ENCODE measurements at places on chromosomes 16 and 17.

DNA sequence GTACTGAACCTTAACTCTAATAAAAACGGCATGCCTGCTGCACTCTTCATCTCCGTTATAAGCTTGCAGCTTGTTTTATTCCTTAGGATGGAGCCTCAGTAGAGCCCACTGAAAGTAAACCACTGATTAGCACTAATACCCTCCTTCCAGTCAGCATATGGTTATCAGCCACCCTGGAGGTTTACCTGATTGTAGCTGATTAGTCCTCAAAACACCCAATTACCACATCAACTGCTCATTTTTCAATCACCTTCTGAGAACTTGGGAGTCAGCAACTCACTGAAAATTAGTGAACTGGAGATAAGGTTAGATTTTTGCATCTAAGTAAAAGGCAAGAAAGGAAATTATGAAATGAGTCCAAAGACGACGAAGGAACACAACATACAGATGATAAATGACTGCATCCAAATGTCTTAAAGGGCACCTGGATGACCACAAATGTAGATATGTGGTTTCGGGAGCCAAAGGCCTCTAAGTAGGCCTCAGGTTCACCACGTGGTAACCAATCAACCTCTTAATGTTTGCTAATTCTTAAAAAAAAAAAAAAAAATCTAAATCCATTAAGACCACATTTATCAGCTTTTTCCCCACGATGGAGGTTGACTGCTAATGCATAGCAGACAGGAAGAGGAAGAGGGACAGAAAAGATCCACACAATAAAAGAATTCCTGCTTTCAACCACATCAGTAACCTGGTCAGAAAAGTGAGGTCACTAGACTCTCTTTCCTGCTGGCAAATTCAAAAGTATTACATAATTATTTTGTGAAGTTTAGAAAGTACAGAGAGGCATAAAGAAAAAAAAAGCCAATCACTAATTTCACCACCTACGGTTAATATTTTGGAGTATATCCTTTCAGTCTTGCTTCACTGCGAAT lies 28.0 kb downstream of the DCUN1D3 start:
- DNase-seq, result no peak

DNA sequence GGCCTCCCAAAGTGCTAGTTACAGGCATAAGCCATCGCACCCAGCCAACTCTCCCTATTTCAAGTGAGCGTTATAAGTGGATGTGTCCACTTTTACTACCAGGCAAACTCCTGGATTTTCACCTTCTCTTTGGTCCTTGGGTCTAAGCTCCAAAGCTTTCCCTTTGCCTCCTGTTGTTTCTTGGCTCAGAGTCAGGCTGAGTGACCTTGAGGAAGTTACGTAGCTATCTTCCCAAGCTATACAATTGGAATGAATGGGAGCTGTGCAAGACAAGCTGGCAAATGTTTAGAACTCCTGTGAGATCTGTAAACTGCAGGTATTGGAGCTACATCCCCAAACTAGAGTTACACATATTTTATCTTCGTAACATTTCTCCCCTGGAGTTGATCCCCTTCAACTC lies 20.3 kb downstream of the NXPH3 start:
- no peak for DNase-seq

GRCh38 chr16:66539623-66540469 lies 10.1 kb downstream of the TK2 start:
- no peak for DNase-seq

DNA sequence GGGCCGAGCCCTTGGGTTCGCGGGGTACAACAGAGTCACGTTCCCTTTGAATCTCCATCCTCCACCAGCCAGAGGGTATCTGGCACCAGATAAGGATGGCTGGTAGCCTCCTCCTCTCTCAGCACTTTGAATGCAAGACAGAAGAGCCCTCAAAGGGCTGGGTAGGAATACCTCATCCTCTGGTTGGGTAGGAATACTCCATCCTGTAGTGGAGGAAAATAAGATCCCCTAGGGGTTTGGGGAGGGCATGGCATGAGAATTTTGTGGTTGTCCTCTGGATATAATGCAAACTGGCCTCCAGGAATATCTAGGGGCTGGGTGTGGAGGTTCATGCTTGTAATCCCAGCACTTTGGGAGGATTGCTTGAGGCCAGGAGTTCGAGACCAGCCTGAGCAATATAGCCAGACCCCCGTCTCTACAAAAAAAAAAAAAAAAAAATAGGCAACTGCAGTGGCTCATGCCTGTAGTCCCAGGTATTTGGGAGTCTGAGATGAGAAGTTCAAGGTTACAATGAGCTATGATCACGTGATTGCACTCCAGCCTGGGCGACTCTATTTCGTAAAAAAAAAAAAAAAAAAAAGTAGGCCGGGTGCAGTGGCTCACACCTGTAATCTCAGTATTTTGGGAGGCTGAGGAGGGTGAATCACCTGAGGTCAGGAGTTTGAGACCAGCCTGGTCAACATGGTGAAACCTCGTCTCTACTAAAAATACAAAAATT lies 2.7 kb downstream of the IGFBP4 start:
- no peak for DNase-seq

DNA sequence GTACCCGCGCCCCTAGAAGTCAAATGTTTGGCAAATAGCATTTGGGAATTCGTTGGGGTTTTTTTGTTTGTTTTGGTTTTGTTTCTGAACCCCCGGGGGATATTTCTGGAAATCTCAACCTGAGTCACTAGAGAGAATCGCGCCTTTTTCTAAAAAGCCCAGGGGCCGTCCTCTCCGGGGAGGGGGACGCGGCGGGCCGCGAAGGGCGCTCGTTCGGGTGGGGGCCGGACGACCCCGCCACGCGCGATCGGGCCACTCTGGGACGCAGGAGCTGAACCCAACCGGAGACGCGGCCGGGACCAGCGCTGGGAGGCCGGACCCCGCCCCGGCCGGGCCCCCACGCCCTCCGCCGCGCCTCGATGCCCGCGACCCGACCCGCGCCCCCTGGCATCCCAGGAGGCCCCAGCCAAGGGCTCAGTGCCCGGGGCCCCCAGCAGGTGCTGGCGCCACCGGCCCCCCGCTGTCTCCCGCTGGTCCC lies 302 bp downstream of the LITAF start:
- DNase-seq, result no peak

DNA sequence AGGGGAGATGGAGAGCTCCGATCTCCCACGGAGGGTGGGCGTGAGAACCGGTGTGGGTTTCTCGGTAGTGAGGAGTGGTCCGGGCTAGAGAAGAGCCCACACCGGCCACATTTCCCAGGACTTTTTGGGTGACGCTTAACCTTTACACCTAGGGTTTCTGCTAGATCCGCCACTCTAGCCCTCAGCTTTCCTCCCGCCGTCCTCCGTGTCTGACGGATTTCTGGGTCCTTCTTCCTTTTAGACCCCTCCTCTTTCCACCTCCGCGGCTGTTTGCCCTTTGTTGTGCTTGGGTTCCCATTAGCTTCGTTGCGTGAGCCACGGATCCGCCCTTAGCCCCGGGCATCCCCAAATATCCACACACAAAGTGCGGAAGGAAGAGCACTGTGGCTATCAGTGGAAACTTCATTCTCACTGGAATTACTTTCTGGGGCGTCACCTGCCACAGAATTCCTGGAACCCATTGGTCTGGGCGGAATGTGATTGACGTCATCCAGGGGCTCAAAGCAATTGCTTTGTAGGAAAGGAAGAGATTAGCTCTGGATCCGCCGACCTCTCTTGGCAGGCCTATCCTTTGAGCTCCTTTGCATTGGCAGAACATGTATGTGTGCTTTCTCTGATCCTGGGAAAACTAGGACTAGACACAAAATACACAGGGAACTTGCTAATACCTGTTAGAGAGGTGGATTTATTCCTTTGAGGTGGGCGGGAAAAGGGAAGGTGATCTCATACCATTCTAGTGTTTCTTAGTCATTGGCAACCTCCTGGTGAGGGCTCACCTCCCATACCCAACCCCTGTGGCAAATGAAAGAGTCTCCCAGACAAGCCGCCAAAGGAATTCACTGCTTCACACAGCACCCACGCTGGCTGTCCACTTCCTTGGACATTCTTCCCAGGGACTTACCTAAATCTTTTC lies 654 bp downstream of the TNFAIP1 start:
- no peak for DNase-seq

GRCh38 chr17:17387017-17387497 lies 83.9 kb downstream of the NT5M start:
- no peak for DNase-seq

DNA sequence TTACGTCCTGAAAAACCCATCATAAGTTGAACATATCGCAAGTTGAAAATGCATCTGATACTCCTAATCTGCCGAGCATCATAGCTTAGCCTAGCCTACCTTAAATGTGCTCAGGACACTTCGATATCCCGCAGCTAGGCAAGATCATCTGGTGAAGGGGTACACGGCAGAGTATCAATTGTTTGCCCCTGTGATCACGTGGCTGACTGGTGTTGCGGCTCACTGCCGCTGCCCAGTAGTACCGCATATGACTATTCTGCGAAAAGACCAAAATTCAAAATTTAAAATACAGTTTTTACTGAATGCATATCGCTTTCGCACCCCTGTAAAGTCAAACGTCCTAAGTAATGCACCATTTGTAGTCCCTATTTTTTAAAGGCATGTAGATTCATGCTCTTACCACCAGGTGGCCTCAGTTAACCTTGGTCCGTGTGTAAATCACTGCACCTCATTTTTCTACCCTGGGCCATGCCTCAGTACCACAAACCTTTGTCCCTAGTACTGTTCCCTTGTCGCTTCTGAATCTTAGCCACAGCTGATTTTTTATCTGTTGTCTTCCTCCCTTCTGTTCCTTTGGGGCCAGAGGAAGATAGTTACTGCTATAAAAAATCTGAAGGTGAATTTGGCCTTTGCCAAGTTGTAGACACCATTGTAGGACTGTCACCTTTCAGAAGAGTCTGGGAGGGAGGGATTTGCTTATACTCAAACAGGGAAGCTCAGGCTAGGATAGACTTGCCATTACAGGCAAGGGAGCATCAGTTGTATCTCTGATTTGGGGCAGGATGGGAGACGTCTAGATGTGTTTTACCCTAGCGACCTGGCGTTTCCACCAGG lies 34.4 kb downstream of the WWP2 start:
- DNase-seq, result no peak

- DNase-seq, result no peak
These were observed 39.9 kb downstream of the CEP95 start for GRCh38 chr17:64546716-64547115.

DNA sequence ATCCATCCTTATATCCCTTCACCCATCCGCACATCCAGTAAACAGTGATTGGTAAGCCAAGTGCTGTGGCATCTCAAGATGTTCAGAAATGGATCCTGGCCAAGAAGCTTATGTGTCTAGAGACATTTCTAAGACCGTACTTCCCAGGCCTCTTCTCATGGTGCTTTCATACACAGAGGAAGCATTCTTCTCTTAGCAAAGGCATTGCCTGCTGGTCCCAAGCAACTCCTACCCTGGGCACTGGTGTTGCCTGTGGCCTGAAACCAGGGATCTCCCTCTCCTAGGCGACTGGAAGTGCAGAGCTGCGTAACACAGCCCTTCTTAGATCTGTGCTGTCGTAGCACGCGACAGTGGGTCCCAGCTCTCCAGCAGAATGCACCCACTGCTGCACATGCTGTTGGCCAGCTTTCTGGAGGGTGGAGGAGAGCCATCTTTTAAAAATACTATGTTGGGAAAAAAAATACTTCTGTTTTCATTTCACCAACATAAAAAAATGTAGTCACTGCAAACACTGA lies 182.9 kb downstream of the CCDC182 start:
- DNase-seq, result no peak

- no peak for DNase-seq
These were observed 968 bp downstream of the RIPOR1 start for GRCh38 chr16:67529582-67530012.

- no peak for DNase-seq
These were observed 986 bp downstream of the HAPSTR1 start for GRCh38 chr16:9092282-9092977.

- DNase-seq, result no peak
These were observed 27.0 kb downstream of the CEP95 start for GRCh38 chr17:64533784-64534183.

DNA sequence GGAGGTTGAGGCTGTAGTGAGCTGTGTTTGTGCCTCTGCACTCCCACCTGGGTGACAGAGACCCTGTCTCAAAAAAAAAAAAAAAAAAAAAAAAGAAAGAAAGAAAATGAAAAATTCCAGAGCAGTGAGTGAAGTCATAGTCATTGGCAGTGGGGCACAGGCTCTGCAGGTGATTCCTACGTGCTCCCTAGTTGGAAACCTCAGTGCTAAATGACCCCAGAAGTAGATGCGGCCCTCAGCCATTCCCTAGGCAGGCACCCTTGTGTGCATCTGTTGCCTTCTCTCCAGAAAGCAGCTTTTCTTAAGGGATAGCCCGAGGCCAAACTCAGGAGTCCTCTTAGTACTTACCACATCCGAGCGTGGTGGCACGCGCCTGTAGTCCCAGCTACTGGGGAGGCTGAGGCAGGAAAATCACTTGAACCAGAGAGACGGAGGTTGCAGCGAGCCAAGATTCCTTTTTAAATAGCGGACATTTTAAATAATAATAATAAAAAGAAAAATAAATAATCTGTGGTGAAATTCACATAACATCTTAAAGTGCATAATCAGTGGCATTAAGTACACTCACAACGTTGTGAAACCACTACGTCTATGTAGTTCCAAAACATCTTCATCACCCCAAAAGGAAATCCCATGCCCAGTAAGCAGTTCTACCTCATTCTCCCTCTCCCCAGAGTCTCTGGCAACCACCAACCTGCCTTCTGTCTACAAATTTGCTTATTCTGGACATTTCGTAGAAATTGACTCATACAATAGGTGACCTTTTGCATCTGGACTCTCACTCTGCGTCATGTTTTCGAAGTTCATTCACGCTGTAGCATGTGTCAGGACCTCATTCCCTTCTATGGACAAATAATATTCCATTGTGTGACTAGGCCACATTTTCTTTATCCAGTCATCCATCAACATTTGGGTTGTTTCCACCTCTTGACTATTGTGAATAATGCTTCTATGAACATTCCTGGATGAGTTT lies 12.5 kb upstream of the SPHK1 start:
- no peak for DNase-seq

DNA sequence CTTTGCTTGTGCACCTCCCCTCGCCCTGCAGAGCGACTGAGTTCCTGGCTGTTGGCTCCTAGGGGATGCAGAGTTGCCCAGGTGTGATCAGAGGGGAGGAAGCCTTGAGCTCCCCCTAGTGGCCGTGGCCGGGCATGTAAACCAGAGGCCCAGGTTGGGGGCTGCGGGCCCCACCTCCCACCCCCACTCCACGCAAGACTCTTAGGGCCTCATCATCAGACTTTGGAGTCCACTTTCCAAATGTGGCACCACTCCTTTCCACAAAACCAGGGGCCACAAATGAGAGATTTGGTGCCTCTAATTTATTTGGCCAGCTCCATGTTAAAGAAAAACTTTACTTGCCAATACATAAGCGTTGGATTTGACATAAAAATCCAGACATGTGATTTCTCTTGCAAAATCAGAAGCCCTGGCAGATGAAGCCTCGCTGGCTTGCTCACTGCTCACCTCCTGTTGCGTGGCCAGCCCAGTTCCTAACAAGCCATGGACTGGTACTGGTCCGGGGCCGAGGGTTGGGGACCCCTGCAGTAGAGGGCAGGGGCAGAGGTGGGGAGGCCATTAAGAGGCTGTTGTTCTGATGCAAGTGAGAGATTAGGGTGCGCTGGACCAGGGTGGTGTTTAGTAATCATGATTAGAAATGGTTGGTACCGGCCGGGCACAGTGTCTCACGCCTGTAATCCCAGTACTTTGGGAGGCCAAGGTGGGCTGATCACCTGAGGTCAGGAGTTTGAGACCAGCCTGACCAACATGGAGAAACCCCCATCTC lies 28.7 kb upstream of the GAS7 start:
- DNase-seq, result no peak

GRCh38 chr16:30139583-30140481 lies 16.8 kb upstream of the MAPK3 start:
- no peak for DNase-seq
